Aorta (tissue), 5 donors: ENCODE measurements at places on chromosomes 12 and 14. TPM values are rescaled to one million over a fixed set of nuclear protein-coding genes. Genes with fewer than 3 reads are reported as not detected.

NELL2 gene
- total RNA-seq = 1.1 TPM

APOF gene
- total RNA-seq = not detected

GPRC5D gene
- total RNA-seq = not detected

GRCh38 chr12:63867053-63867452, 22.6 kb downstream of the SRGAP1 start:
- no peak for DNase-seq
- no peaks in the 10 kb centered on the region for H3K4me1 ChIP-seq
- H3K36me3 ChIP-seq = no peaks in the 10 kb centered on the region
- H3K4me3 ChIP-seq = no peak overlapping the region
- H3K27me3 ChIP-seq = no peaks in the 10 kb centered on the region
